Esophagus mucosa (tissue), 1 donor: ENCODE measurements at places on chromosomes 6 and 20. TPM values are rescaled to one million over a fixed set of nuclear protein-coding genes. Genes with fewer than 3 reads are reported as not detected.
A peak's percentile ranks its signal among the peaks of the same experiment; 100 is the strongest.

DNA sequence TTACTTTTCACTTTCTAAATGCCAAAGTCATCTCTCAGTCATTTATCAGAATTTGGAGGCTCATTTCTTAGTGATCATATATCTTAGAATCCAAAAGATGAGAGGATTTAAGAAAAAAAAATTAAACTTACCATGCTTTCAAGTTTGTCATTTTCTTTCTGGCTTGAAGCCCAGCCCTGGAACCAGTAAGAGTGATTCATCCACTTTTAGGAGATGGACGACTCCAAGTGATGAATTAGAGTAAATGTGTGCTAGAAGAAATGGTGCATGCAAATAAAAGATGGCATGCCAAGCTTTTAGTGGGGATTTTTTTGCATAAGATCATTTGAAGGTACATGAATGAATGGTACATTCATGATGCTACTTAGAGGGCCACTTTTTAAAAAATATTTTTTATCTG, 20.1 kb downstream of the PLCB1 start:
- no peak for ATAC-seq

GRCh38 chr6:75932067-75932466, 140.4 kb downstream of the IMPG1 start:
- no peak for ATAC-seq

The SLC2A10 gene
- 2.1 TPM for total RNA-seq

The TFAP2D gene
- total RNA-seq: not detected

DNA sequence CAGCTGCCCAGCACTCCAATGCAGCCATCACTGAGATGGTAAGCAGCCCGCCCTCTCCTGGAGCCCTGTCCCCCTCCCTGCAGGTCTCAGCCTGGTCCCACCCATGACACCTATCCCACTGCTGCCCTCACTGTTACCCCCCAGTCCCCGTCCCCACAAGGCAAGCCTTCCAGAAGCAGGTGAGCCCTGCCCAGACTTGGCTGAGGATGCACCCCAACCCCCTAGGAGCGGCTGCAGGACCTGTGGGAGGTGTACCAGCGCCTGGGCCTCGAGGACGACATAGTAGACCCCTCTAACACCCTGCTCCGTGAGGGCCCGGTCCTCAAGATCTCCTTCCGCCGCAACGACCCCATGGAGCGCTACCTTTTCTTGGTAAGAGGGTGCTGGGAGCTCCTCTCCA, 9.2 kb downstream of the FGD2 start:
- ATAC-seq: no peak

- no peak for ATAC-seq
These were observed 111.1 kb downstream of the COL12A1 start for GRCh38 chr6:75094614-75095200.

DNA sequence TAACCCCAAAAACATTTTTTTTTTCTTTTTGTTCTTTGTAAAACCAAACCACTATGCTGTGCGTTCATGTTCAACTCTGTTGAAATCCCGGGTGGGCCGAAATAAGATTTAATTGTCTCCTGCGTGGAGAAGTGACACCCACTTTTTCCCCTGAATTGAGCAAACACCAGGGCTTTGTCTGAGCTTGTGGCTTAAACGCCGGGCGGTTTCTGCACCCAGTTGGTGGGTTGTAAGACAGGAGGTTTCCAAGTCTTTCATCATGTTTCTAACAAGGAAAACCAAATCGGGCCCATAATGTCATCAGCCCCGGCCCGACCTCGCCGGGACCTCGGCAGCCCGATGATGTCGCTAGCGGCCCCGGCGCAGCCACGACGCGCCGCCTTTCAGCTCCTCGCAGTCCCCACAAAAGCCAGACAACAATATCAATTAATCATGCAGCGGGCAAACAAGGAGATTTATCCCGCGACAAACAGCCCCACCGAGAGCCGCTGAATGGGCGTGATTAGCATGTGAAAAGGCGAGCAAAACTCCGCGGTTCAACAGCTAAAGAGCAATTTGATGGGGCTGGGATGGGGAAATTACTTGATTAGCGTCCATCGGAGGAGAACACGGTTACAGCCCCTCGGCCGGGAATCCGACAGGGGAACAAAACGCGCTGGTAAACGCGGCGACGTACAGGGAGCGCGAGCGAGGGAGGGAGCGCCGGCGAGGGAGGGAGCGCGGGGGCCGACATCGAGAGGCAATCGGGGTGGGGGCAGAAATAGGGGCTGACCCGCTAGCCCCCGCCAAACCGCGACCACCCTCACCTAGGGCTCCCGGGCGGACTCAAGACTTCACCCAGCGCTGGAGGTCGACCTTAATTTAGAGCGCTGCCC, 5.3 kb downstream of the LINC00237 start:
- no peak for ATAC-seq

The SNAP25 gene
- 0.08 TPM for total RNA-seq

DNA sequence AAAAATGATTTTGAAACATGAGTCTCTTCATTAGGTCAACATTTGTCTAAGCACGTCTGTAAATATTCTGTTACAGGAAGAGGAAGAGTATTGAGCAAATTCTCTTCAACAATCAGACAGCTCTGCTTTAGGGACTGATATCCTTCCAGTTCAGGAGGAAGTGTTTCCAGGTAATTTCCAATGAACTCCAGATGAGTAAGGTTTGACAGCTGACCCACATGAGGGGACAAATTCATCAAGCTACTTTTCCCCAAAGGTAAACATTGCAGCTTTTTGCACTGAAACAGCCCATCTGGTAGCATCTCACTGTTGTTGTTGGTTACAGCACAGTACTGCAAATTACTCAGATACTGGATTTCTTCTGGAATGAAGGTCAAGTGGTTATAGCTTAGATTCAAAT, 18.1 kb downstream of the ENPP1 start:
- ATAC-seq: no peak

- ATAC-seq: peak; percentile 96
These were observed 214.1 kb downstream of the COL12A1 start for GRCh38 chr6:74991573-74992332.

The SLC22A16 gene
- total RNA-seq: not detected

The FAM184A gene
- 0.76 TPM for total RNA-seq

The CEP85L gene
- total RNA-seq: 2.3 TPM

The MRAP2 gene
- 1.0 TPM for total RNA-seq

DNA sequence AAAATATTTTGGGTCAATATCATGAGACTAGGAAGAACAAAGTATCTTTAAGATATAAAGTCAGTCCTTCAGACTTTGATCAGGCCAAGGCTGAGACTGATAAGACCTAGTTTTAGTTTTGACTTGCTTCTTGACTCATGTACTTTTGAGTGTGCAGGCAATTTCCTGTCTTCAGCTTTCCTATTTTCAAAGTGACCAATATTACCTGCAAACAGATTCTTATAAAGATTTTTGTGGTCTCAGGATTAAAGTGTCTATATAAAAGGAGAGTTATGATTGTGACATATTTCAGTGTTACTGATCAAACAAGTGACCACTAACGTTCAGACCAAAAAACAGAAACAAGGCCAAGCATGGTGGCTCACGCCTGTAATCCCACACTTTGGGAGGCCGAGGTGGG, 36.0 kb upstream of the AKIRIN2 start:
- no peak for ATAC-seq

DNA sequence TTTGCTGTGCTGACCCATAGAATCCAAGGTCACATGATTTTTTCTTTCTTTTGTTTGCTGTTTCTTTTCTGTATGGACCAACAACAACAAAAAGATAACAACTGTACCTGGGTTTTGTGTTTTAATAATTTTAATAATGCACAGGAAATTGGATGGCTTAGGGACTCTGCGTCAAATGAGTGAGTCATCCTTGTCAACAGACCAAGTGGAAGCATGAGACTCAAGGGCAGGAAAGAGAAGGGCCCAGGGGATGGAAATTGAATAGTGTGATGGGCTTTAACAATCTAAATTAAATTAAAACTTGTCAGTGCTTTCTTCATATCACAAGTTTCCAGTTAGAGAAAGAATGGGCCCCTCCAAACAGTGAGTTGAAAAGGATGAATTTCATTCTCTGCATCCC, 413.0 kb downstream of the PREX1 start:
- no peak for ATAC-seq

The C20orf202 gene
- 0.24 TPM for total RNA-seq

DNA sequence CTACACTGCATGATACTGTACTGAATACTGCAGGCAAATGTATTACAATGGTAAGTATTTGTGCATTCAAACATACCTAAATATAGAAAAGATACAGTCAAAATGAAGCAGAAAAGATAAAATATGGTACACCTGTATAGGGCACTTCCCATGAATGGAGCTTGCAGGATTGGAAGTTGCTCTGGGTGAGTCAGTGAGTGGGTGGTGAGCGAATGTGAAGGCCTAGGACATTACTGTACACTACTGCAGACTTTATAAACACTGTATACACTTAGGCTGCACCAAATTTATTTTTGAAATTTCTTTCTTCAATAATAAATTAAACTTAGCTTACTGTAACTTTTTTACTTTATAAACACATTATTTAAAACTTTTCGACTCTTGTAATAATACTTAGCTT, 213.1 kb downstream of the ATXN1 start:
- no peak for ATAC-seq

The NOTCH4 gene
- 2.7 TPM for total RNA-seq

- ATAC-seq: no peak
These were observed 63.6 kb upstream of the FAM184A start for GRCh38 chr6:119142041-119142440.

The PNPLA1 gene
- total RNA-seq: 0.20 TPM

- ATAC-seq: no peak
These were observed 205.9 kb downstream of the HACE1 start for GRCh38 chr6:104653781-104654180.

DNA sequence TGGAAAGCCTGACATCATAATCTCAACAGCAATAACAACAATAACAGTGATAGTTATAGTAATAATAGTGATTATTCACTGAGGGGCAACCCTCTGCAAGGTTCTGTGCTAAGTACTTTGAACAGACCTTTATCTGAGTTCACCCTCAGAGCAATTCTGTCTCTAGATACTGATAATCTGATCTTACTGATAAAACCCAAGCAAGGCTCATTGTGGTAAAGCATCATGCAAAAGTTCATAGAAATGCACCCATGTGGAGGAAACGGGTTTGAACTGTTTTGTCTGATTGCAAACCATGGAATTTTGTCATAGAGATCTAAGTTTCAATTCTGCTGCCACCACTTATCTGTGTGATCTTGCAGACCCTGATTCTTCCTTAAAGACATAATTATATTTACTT, 1.3 kb upstream of the KIAA0408 start:
- no peak for ATAC-seq

The SSTR4 gene
- total RNA-seq: not detected
